ENCODE measurements at places on chromosomes 6 and 20.

- DNase-seq = no peak
These were observed 32.8 kb downstream of the RAMACL start for GRCh38 chr6:166553563-166554271.

DNA sequence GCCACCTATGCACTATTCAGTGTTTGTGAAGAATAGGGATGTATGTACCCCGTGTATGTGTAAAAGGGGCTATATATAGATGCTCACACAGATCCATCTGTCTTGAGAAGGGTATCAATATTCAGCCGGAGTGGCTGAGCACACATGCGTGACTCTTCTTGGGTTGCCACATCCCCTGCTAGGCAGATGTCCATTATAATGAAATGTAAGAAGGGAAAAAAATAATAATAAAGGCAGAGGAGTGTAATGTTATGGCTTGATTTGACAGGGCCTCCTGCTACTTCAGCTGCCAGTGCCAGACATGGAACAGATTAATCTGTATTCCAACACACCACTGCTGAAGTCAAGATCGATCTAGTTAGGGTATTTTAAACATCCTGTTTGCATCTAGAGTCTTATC is 74.2 kb upstream of the VSTM2L start:
- no peak for DNase-seq

GRCh38 chr20:38130687-38131587 is 34.1 kb downstream of the TGM2 start:
- DNase-seq = no peak

DNA sequence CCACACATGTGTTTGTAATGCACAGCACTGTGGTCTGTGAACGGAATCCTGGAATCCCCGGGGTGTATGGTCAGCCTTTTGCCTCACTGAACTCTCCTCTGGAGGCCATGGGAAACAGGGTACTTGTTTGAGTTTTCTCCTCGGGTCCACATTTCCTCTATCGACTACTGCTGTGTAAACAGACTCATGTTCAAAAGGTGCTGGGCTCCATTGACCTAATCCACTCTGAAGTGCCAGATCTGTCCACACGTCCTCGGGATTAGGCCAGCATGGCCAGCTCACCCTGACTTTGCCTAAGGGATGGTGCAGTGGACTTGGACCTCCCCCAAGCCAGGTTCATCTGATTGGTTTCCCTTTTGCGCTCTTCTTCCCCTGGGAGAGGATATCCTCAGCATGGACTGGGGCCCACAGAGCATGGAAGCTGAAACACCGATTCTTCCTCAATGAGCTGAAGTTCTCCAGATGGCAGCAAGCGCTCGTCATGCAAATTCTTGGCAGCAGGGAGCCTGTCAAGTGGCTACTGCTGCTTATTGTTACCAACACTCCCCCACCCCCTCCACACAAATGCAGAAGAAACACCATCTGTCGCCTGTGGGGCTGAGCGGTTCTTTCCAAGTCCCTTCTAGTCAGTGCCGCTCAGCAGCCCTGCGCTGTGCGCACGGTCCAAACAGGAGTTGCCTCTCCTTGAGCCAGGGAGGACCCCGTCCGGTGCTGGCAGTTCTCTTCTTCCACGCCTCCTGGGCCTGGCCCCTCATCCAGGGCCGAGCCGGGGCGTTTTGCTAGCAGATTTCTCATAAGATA is 292.6 kb upstream of the MARCKS start:
- peak; percentile 97 for DNase-seq

DNA sequence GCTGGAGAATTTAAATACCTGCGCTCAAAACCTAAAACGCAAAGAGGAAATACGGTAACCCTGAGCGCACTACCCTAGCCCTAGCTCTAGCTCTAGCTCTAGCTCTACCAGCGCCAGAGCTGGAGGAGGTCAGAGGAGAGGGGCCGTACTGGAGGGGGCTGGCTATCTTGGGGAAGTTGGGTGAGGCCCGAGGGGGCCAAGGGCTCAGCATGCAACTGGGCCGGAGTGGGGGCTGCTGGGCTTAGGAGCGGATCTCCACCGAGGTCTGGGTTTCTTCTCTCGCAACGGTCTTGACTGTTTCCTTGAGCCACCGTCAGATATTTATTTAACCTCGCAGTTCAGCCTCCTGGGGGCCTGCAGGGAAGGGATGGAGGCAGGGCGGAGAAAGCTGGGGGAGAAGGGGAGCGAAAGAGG is 91.0 kb downstream of the NCR2 start:
- DNase-seq = peak; percentile 39

GRCh38 chr6:150334790-150335783 is 33.7 kb upstream of the IYD start:
- DNase-seq = peak; percentile 69

- DNase-seq = peak; percentile 64
These were observed 62.6 kb downstream of the SRC start for GRCh38 chr20:37408302-37409193.

DNA sequence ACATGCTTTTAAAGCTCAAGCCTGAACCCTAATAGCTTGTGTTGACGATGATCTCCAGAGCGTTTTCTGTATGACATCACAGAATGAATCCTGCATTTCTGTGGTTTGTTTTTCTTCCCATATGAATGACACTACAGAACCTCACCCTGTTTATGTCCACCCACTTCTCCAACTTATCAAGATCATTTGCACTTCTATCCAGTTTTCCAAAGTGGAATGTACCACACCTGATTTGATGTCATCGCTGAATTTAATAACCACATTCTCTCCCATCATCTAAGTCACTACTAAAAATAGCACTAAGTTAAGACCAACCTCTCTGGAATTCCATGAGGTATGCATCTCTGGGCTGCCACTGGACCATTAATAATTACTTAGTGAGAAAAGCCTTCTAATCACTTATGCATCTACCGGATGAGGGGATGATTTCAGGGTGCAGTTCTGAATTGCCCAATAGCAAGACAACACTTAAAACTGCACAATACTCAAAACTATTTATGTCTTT is 33.3 kb upstream of the CITED2 start:
- DNase-seq = no peak

DNA sequence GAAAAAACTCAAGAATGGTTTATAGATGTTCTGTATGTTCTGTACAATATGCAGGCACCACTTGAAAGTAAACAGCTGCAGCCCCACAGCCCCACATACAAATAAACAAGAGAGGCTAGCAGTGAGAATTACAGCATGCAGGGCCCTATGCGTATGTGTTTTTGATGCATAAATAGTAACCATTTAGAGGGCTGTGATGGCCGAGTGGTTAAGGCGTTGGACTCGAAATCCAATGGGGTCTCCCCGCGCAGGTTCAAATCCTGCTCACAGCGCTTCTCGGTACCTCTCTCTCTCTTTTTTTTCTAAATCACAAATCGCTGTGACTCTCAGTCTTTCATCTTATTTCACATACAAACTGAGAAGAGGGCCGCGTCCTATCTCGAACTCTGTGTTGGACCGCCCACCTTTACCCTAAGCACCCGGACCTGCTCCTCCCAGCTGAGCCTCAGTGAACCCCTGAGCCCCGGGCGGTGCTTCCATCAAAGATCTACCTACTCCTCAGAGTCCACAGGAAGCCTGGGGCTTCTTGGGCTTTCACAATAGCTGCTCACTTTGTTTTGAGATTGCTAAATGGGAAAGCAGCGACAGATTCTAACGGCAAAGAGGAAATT is 37.7 kb upstream of the PRSS16 start:
- DNase-seq = peak; percentile 11

GRCh38 chr6:133132466-133132971 is 108.6 kb upstream of the EYA4 start:
- DNase-seq = no peak

DNA sequence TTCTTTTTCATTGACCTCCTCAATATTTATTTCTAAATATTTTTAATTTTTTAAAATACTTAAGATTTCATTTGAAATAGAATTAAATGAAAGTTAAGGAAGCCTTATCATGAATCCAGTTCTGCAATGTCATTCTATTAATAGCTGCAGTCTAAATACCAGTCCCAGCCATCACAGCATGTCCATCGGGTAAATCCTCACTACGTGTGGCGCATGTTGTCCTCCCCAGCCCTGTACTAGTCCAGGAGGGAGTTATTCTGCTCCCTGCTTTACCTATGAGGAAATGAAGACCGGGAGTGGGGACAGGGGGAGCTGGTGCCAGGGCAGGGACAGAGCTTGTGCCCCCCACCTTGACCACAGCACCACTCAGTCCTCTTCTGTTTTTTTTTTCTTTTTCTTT is 125.1 kb upstream of the QKI start:
- DNase-seq = no peak

DNA sequence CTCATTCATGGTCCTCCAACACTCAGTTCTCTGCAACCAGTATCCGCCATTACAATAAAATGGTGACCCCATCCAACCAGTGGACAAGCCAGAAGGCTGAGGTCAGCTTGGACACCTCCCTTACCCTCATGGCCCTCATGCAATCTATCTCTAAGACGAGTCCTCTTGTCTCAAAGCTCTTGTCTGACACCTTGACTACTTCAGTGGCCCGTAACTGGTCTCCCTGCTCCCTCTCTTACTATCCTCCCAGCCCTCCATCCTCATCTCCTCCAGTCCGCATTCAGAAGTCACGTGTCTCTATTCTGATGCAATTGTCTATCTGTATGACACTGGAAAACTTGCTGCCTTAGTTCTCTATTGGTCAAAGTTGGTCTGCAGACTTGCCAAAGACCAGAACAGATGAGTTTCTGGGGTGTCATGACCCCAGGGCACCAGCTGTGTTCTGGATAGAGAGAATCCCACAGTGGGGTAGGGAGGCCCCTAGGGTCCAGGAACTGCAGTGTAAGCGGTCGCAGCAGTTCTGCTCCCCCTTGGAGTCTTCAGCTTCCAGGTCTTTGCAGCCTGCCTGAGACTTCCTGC is 59.6 kb upstream of the RNF24 start:
- no peak for DNase-seq

- no peak for DNase-seq
These were observed 147.0 kb downstream of the HS3ST5 start for GRCh38 chr6:114195631-114196403.

GRCh38 chr6:138493413-138493812 is 5.9 kb downstream of the NHSL1 start:
- DNase-seq = peak; percentile 82

DNA sequence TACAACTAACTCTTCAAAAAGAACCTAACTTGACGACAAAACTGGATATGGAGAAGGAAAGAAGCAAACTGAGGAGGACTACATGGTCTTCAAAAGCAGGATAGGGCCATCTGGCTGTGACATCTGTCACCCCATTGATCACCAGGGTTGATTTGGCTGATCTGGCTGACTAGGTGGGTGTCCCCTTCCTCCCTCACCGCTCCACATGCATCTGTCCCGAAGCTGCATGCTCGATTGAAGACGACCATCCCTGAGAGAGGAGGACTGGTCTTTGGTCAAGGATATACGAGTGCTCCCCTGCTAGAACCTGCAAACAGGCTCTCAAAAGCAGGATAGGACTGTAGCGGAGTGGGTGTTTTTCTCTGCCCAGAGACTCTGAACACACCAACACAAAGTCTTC is 21.7 kb downstream of the CPNE1 start:
- no peak for DNase-seq

DNA sequence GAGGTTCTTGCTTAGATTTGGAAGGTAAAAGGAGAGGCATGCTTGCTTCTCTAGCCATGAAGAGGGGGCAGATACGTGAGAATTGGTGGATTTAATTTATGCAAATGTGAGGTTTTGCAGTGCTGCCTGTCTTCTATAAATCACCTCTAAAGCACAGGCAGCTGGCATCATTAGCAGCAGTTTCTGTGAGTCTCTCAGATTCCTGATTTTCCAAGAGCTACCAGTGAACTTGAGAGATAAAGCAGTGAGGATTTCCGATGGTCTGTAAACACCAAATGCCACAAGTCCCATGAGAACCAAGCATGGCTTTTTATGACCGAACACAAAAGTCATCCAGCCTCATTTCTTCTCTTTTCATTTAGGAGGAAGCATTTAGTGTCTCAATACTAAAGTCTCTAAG is 3.2 kb upstream of the SIRPB2 start:
- DNase-seq = no peak

DNA sequence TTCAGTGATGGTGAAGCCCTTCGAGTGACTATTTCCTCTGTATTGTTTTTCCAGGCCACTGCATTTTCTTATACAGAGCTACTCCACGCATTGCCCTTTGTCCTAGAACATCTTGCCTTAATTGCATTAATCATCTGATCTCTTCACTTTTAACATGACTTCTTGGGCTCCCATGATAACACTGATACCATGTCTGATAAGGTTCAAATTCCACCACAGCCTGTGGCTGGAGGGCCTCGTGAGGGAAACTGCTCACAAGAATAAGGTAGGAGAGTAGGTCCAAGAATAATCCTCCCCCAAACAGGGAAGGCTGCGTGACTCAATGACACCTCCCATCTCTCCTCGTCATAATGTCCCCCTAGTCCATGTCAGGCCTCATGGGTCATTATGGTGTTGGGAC is 165.5 kb upstream of the ECI2 start:
- no peak for DNase-seq

DNA sequence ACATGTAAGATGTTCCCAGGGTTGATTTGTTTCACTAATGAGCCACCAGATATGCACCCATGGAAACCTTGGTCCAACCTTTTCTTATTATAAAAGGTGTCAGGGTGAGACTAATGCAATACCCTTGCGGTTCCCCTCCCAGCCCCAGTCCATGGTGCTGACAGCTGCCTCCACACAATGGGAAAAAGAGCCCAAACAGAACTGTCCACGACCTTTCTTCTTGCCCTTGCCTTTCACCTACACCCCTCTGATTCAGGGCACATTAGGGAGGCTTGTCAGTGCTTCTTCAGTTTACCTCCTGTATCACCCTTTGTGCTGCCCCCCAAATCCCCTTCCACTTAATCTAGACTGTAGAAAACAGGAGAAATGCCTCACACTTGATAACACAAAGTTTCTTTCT is 352.7 kb upstream of the CDH4 start:
- no peak for DNase-seq

DNA sequence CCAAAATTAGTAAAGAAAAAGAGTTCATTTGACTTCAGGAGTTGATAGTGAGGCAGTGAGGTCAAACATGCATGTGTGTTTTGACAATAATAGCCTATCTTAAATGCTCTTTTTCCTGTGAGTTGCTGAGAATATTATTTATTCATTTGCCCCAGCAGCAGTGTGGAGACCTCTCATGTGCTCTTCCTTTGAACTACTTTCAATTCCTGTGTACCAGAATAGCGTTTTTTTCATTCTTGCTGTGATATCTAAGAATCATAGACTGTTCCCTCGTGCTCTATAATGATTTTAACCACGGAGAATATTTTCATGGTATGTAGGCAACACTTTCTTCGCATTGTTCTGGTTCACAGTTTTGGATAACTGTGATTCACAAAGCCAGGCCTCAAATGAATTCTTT is 5.2 kb downstream of the CDYL start:
- no peak for DNase-seq

- no peak for DNase-seq
These were observed 70.5 kb downstream of the NINL start for GRCh38 chr20:25514747-25515340.

Data from NCI-H69 (cell line).